Activated CD4-positive, alpha-beta T cell treated with anti-CD3 and anti-CD28 coated beads, Interleukin-2, amount 10 ng/mL, durations not matched to agents 24 days and 14 days (primary cell): ENCODE measurements at places on chromosomes 5 and 9. TPM values are rescaled to one million over a fixed set of nuclear protein-coding genes. Genes with fewer than 3 reads are reported as not detected.

- DNase-seq = no peak
Measured at GRCh38 chr9:107269681-107270080, 13.4 kb upstream of the RAD23B start.

DNA sequence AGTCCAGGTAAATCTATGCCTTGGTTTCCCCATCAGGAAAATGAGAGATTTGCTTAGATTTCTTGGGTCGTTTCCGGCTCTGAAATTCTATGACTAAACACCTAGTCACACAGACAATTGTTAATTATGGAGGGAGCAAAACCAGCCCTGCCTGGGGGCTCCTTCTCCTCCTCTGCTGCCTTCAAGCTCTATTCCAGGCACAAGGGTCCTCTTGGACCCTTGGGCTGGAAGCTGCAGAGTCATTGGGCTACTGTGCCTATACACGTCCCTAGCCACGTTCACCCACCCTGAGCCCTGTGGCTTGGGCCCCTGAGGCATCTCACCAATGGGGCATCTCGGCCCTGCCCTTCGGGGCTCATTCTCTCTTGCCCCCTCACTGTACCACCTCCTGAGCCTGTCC is 73.8 kb upstream of the TBC1D2 start:
- DNase-seq = no peak

Gene SMIM33
- total RNA-seq = 0.37 and 0.38 TPM in 2 replicates

GRCh38 chr5:153491856-153492255 is 1.4 kb downstream of the GRIA1 start:
- no peak for DNase-seq

Gene DIRAS2
- total RNA-seq = not detected in 2 replicates

GRCh38 chr5:88269222-88269771 is 652 bp upstream of the TMEM161B start:
- peak; percentile 61 for DNase-seq

DNA sequence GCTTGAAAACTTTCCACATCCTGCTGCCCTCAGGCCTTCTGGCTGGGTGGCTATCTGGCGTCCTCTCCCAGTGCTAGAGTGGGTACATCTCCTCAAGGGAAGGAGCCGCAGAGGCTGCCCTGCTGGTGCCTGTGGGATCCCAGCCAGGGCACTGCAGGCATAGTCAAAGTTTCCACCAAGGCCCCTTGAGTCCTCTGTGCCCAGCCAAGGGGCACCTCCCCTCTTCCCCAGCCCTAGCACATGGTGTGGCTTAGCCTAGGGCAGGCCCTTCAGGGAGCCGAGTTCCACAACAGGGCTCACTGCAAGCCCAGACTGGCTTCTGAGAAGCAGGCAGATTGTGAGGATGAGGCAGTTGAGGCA is 103.2 kb downstream of the RGS3 start:
- no peak for DNase-seq

GRCh38 chr5:54774281-54775170 is 210.9 kb downstream of the ESM1 start:
- DNase-seq = peak; percentile 54

DNA sequence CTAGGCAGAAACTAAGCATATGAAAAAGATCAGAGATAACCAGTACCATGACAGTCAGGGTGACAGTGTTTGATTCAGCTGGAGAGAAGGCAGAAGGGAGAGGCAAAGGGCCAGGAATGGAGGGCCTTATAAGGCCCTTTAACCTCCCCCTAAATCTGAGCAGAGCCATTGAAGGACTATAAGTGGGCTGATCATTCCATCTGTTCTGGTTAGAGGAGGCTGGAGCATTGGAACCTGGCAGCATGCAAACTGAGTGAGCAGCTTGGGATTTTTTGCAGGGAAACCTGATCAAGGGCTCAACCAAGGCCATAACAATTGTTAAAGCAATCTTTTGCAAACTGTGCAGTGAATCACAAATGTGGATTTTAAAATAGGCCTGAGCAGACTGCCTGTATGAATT is 174.5 kb upstream of the DAP start:
- no peak for DNase-seq

DNA sequence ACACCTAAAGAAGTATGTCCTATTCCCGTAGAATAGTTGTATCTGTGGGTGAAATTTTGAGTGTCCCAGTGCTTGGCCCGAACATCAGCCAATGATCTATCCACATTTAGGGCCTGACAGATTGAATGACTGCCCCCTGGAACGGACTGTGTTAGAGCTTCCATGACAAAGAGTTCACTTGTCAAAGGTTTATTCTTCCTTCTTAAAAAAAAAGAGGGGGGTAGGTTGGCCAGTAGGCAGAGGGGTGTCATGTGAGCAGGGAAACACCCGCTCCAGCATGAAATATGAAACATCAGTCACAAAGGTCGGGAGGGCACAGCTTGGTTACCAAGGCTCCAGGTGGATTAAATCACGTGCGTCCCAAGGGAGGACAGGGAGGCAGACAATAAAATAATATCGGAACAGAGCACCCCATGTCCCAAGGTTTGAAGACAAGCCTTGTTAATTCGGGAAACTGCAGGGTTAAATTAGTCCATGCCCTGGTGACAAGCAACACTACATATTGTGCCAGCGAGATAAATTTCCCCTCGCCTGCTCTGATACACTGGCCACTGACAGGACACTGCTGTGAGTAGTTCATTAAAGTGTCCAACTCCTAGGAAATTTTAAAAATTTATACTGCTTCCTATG is 401.2 kb downstream of the IRX1 start:
- no peak for DNase-seq

DNA sequence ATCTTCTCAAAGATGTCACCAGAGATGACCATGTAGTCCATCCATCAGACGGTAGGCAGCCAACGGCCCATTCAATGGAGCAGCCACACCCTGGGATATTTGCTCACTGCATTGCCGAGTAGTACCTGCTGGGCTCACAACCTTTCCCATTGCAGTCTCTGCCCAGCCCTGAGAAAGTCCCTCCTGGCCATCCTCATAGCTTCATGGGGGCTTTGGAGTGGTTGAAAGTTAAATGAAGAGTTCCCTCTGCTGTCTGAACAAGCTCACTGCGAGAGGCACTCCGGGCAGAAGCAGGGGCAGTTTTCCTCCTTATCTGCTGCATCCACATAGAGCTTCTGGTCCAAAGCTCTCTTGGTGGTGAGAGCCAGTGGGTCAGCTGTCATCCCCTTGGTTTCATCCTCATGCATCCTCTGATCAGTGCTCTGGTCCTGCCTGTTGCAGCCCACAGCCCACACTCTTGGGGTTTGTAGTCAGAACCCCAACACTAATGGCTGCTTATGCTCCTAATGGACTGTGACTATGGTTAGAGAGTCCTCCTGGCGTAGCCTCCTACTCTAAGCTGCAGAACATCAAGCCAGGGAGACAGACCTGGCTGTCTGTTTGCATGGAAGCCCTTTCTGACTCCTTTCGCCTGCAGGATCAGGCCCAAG is 23.3 kb downstream of the TNFSF8 start:
- peak; percentile 78 for DNase-seq

GRCh38 chr9:34387239-34387638 is 10.5 kb upstream of the MYORG start:
- no peak for DNase-seq

GRCh38 chr5:121841892-121842291 is 9.8 kb upstream of the FTMT start:
- DNase-seq = no peak

GRCh38 chr5:67123819-67124218 is 72.8 kb downstream of the CD180 start:
- peak; percentile 34 for DNase-seq

GRCh38 chr9:132554755-132555154 is 27.7 kb upstream of the BARHL1 start:
- no peak for DNase-seq

Gene GFI1B
- not detected in 2 replicates for total RNA-seq

DNA sequence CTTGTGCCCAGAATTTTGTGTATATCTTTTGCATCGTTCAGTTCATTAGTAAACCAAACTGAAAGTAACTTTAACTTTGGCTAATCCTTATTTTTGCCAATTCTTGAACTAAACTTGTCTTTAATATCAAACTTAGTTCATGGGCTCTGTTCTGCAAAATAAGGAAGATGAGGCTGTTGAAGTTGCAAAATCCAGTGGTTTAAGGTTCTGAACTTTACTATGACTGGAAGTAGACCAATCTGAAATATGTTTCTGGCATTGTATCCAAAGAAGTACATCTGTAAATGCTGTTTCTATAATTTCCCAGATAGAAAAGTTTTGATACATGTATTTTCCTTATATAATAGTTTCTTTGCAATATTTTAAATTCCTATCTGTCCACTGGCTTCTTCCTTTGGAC is 238.1 kb downstream of the CETN3 start:
- no peak for DNase-seq

Gene FLT4
- total RNA-seq = 1.7 and 2.0 TPM in 2 replicates

DNA sequence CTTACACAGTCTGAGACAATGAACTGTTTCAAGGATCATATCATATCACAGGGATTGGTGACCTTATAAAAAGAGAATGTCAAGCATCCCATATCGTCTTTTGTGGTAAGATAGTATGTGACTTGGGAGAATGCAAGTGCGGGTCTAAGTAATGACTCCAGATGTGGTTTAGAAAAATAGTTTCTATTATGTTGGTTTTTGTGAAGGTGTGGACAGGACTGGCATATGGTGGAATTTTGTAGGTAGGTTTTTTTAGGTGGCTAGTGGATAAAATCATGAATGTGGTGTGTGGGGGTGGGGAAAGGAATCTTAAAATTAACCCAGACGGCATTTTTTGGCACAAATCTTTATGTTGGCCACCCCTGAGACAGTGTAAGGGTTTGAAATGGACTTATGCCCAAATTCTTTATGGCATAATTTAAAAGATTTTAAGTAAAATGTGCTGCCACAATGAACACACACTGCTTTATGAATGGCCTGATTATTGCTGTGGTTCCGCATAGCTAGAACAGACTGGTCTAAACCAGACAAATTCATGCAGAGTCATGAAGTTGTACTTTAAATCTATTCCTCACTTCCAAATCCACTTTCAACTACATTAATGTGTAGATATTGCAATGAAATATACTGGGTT is 204.8 kb upstream of the HAPLN1 start:
- peak; percentile 18 for DNase-seq
